Mucosa of descending colon (tissue), 3 donors: ENCODE measurements at places on chromosomes 7 and 10. TPM values are rescaled to one million over a fixed set of nuclear protein-coding genes. Genes with fewer than 3 reads are reported as not detected.

Gene IFIT5
- 19.1 TPM for total RNA-seq

Gene OR2F2
- not detected for total RNA-seq

Gene SPDYE18
- total RNA-seq: 0.60 TPM

Gene PLAC9
- 15.1 TPM for total RNA-seq

Gene CPN1
- not detected for total RNA-seq

Gene GPR37
- 0.93 TPM for total RNA-seq

Gene KIF11
- total RNA-seq: 1.7 TPM

Gene GRIFIN
- total RNA-seq: not detected

Gene CPXM2
- total RNA-seq: 3.1 TPM

Gene STK31
- total RNA-seq: 0.38 TPM

Gene TMEM270
- not detected for total RNA-seq

Gene TLX1
- 0.93 TPM for total RNA-seq

Gene TUBAL3
- 38.7 TPM for total RNA-seq

Gene OPN1SW
- total RNA-seq: not detected

Gene TFEC
- total RNA-seq: 2.3 TPM

Gene WNT8B
- not detected for total RNA-seq

Gene EGR2
- total RNA-seq: 5.5 TPM

Gene SUGCT
- 19.1 TPM for total RNA-seq

Gene NOD1
- 13.2 TPM for total RNA-seq

Gene MMS19
- 45.7 TPM for total RNA-seq

Gene ZNF736
- total RNA-seq: 11.7 TPM

Gene ABCB1
- 226 TPM for total RNA-seq

Gene NKX6-2
- not detected for total RNA-seq

Gene NPSR1
- total RNA-seq: not detected

Gene RPEL1
- total RNA-seq: 0.13 TPM

Gene CYP3A4
- total RNA-seq: 2.8 TPM

Gene TUBB8
- 0.90 TPM for total RNA-seq

Gene ALDH18A1
- 230 TPM for total RNA-seq

Gene LIPM
- total RNA-seq: not detected

Gene SPDYE8
- not detected for total RNA-seq
